ENCODE measurements at places on chromosomes 3 and 15.

DNA sequence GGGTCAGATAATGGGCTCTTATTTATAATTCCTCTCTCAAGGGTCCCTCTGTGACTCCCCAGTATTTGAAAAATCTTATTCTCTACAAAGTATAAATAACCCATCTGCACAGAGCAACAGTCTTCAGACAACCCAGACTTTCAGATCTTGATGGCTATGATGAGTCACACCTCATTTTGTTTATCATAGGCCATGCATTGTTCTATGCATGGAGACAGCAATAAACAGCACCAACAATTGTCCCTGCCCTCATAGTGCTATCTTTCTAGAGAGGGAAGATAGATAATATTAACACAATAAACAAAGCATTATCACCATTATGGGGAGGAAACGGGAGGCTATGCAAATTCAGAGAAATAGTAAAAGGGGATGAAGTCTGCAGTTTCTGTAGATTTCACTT is 13.4 kb downstream of the FHIT start:
- DNase-seq, result no peak

- no peak for DNase-seq
Measured at GRCh38 chr3:156106721-156107373, 13.5 kb upstream of the KCNAB1 start.

- DNase-seq, result no peak
Measured at GRCh38 chr3:127050733-127051132, 67.8 kb downstream of the PLXNA1 start.

DNA sequence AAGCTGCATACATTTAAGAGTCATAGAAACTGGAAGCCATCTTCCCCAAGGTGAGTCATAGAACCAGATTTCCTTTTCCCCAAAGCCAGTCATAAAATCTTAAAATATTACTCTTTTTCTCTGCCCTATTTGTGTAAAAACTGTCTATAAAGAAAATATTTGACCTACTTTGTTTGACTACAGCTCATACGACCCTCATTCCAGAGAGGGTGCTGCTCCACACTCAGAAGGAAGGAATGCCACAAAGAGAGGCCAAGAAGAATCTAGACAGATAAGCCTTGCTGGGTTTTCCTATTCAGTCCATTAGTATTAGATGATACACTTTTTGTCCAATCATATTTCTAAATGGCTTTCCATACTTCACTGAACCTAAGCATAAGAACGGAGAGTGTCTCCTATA is 671.6 kb upstream of the SGO1 start:
- no peak for DNase-seq

DNA sequence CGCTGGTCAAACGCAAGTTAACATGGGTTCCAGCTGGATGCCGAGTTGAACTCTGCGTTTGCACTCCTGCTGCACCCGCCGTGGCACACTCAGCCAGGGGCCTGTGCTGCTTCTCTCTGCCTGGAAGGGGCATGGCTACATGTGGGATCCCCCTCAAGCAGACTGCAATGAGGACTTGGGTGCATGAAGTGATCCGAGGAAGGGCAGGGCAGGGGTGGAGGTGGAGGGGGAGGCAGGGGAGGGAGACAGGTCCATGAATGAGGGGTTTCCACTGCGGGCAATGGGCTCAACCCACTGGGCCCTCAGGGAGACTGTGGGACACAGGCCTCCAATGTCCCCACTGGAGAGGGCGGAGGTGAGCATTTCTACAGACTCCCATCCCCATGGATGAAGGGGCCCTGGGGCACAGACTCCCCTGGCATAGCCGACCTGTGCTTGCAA is 141.6 kb upstream of the MEF2A start:
- no peak for DNase-seq

Data from Caco-2 (cell line).